Bronchial epithelial cell (primary cell): ENCODE measurements at places on chromosomes 1 and 21.

GRCh38 chr1:212944229-212944901 lies 6.0 kb upstream of the VASH2 start:
- no peak for DNase-seq

DNA sequence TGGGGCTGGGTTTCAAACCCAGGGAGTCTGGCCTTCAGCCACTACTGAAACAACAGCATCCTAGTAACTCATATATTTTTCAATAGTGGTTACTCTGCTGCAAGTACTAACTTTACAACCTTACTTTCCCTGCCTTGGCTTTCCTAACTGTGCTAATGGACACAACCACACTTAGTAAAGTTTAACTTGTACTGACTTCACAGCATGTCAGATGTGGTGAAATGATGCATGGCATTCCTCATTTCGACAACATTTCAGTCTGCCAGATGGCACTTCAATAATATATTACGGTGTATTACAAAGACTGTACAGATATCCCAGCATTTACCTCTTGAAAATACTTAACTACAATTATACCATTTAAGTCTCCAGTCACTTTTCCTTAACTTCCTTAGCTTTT lies 27.8 kb downstream of the LRRC7 start:
- no peak for DNase-seq

DNA sequence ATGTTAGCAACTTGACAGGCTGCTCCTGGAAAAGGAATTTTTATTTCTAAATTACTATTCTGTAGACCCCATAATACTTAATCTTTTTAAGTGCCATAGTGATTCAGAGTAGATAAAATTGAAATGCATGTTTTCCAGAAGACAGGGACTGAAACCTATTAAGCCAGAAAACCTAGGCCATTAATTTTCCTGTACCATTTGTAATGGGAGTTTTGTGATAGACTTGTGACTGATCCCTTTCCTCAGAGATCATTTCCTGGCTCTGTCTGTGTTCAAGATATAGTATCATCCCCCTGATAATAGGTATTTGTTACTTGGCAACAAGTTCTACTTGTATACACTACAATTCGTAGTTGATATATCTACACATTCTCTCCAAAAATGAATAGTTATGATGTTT lies 1609.8 kb downstream of the AMY1C start:
- no peak for DNase-seq

DNA sequence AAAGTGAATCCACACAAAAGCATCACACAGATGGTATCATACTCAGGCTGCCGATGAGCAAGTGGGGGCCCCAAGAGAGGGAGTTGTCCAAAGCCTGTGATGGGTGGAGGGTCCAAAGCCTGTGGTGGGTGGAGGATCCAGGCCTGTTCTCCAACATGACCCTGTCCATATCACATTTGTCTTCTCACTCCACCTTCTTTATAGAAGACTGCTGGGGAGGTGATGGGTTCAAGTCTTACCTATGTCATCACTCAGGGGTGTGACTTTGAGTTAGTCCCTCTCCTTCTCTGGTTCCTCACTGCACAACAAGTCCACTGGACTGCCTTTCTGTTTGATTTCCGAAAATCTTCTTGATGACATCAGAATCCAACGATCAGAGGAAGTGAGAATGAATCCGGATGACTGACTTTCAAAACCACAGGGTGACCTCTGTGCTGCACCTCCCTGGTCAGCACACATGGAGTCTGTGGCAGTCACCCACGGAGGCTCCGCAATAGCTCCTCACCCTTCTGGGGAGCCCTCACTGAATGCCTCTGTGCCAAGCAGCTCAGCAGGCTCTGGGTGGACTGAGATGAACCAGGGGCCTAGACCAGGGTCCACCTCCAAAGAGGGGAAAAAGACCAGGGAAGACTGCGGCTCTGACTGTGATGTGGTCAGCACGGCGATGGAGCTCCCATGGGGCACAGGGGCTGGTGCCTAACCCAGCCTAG lies 166.8 kb downstream of the HIVEP3 start:
- no peak for DNase-seq

- peak; percentile 29 for DNase-seq
Observed at GRCh38 chr1:156106624-156107488, 7.7 kb upstream of the LMNA start.

DNA sequence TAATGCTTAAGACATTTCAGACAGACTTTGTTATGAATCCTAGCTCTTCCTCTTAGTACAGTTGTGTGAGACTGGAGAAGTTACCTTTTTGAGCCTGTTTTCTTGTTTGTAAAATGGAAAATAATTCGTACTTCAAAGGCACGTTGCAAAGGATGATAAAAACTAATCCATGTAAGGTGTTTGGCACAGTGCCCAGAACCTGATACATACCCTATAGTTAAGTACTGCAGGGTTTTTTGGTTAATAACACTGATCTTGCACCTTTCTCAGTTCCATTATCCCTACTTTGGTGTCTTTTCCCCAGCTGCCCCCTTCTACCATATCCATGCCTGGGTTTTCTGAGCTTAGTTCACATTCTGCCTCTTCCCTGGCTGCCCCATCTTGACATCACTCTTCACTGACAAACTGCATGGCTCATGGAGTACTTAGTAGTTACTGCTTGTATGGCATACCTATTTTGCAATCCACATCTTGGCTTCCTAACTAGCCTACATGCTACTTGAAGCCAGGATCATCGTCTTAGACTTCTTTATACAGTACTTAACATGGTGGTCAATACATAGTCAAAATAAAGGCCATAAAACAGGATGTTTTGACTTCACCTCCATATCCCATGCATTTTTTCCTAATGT lies 10.1 kb downstream of the CCDC185 start:
- peak; percentile 72 for DNase-seq

GRCh38 chr1:40382108-40382460 lies 8.6 kb downstream of the SMAP2 start:
- no peak for DNase-seq

DNA sequence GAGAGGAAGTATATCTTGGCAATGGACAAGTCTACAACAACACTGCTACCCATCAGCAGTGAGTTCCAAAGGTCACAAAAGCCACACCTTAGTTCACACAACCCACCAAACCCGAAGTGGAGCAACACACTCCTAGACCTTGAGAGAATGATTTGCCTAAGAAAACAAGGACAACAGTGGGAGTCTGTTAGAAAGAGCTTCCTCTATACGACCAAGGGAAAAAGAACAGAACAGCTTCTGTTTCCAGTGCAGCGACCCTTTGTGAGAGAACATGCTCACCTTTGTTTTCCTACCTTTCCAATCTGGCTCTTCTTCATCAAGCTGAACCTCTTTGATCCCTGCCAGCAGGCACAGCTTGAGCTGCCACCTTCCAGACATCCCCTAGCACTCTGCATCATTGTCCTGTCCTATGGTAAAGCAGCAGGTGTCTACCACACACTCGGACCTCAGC lies 56.7 kb upstream of the PALMD start:
- DNase-seq: no peak

GRCh38 chr21:25080661-25081060 lies 526.6 kb downstream of the MRPL39 start:
- DNase-seq: no peak

- DNase-seq: no peak
Observed at GRCh38 chr21:27086186-27086585, 119.3 kb upstream of the ADAMTS5 start.

- no peak for DNase-seq
Observed at GRCh38 chr1:163378554-163378953, 56.8 kb downstream of the NUF2 start.

DNA sequence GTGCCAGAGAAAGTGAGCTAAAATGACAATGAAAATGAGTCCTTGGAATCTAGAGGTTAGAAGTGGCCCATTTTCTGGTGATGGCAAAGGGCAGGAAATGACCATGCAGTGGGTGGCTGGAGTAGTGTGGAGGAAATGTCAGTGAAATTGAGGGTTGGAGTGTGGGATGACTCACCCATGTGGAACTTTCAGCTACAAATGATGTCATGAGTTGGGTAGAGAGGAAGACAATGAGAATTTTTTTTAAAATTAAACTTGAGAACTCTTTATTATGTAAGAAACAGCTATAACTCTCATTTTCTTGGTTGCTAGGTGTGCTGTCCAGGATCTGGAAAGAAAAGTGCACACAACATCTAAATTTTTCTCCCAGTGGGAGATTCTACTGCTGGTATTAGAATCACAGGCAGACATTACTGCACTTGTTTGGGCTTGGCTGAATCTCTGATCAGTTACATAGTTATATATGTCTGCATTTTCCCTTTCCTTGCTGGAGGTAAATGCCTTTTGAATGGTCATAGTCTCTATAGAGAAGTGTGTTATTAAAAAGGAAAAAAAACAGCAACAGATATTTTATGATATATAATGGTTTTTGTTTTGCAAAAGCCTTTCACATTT lies 56.8 kb upstream of the GNG12 start:
- DNase-seq: peak; percentile 91

GRCh38 chr1:118927427-118928187 lies 60.5 kb downstream of the TBX15 start:
- no peak for DNase-seq

DNA sequence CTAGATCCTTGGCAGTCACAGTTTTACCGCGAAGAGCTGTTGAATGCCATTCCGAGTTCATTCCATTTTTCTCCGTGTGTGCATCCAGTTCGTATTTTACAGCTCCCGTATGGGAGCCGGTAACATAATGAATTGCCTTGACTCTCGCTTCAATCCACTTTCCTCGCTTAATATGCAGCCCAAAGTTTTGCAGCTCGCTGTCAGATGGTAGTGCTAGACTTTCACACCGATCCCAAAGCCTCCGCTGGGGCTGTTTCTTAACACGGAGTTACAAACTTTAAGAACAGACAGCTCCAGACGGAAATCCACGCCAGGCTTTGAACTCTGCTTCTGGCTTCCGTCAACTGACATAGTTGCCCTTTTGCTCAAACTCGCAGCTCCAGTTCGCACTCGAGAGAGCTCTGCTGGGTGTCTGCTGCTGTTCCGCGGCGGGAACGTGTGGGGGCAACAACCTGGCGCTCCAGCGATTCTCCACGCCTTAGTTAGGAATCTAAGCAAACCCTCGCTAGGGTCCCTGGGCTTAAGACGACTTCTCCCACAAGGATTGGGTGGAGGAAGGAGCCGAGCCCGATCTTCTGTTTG lies 3.5 kb upstream of the ARID1A start:
- peak; percentile 89 for DNase-seq

DNA sequence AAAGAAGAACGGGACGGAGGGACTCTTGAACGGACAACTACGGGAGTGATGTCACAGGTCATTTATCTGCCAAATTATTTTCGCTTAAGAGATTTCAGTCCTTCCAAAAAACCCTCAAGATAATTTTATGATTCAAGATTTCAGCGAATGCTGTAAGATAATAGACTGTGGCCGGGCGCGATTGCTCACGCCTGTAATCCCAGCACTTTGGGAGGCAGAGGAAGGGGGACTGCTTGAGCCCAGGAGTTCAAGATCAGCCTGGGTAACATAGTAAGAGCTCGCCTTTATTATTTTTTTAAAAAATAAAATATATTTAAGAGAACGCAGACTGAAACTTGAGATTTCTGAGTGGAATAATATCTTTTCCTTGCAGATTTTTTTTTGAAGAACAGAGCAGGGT lies 609 bp downstream of the RWDD2B start:
- no peak for DNase-seq

DNA sequence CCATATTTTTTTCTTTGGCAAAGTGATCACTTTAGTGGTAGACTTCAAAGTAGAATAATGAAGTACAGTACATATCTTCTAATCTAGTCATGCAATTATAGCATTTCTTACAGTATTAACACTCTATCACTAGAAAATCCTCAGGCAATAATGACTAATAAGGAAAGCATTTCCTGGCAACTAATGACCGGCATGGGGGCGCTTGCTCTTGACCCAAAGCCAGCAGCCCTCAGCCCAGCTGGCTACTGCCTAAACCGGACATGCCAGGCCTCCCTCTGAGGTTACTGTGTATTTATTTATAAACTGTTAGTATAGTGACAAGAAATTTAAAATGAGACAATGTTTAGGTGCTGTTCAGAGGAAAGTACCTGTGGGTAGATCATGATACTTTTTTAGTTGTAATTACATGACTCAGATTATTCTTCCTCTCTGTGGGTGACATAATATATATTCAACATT lies 633.8 kb downstream of the PTPRC start:
- peak; percentile 95 for DNase-seq

GRCh38 chr1:211579440-211580302 lies 710 bp upstream of the SLC30A1 start:
- no peak for DNase-seq

DNA sequence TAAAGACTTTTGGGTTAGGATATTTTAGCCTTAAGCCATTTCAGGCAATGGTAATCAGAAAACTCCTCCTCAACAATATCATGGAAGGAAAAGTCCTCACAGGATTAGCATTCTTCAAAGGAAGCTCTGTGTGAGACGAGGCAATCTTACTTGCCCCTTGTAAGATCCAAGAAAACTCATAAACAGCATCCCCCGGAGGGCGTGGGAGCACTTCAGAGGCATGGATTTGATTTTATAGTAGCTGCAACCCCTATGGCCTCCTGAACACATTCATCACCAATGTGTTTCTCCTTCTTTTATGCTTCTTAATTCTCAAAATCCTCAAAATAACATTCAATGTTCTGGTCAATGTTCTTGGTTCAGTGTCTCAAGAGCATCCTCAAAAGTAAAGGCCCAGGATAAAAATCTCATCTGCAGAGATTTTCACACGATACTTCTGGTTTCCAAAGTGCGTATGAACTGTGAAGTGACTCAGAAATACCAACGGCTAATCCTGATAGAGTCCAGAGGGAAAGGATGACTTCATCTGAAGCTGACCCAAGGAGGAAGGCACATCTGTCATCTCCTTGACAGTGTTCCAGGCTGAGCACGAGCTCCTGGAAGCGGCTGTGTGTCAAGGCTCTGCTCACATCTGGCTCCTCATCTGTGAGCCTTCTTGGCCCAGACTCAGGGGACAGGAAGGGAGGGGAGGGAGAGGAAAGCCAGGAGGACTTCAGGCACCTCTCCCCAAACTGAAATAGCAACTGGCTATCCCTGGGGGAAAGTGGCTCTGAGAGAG lies 49.3 kb upstream of the PSEN2 start:
- peak; percentile 95 for DNase-seq

DNA sequence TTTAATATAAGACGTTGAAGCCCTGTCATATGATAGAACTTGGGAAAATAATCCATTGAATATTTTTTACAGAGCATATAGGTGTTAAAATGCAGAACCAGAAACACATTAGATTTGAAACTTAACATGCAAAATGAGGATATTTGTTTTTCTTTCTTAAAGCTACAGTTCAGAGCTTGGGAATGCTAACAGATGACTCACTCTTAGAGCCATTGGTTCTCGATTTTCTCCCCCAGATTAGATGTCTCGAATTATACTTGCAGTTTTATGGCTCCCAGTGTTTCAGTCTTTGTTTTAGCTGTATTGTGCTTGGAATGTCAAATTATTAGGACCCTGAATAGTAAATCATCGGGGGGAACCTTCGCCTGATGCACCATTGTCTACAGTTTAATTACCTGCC lies 575.7 kb upstream of the ZP4 start:
- DNase-seq: no peak

GRCh38 chr1:115908565-115909274 lies 67.6 kb upstream of the SLC22A15 start:
- no peak for DNase-seq

- DNase-seq: peak; percentile 40
Observed at GRCh38 chr1:28737307-28738132, 780 bp downstream of the YTHDF2 start.

DNA sequence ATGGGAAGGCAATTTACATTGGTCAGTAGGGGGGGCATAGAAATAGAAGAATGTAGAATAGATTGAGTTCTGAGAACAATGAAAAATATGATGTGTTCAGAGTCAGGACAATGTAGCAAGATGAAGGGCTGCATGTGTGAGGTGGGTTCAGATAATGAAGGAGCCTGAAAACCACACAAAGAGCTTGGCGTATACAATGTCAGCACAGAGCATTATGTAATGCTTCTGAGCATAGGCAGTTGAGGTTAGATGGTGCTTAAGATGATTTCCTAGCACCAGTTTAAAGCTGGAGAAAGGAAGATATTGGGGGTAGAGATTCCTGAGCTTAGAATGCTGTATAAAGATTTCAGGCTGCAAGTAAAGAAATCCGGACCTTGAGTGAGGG lies 202.0 kb upstream of the SNX7 start:
- DNase-seq: no peak
